Dermis microvascular lymphatic vessel endothelial cell (primary cell): ENCODE measurements at places on chromosomes 1 and 21. TPM values are rescaled to one million over a fixed set of nuclear protein-coding genes. Genes with fewer than 3 reads are reported as not detected.
A peak's percentile ranks its signal among the peaks of the same experiment; 100 is the strongest.

- DNase-seq = no peak
Measured at GRCh38 chr1:30887485-30888315, 20.9 kb downstream of the SDC3 start.

GRCh38 chr1:166166698-166167571 is at the start of gene FAM78B:
Gene FAM78B, minus strand, starts transcription at chr1:166167001. Its CDS starts 753 bp downstream, at chr1:166166248.
- DNase-seq = peak; percentile 65

- no peak for DNase-seq
Measured at GRCh38 chr21:8989721-8990325, 1531.6 kb upstream of the TPTE start.

GRCh38 chr1:5628416-5628815 is 363.8 kb downstream of the NPHP4 start:
- DNase-seq = no peak

GRCh38 chr1:12006167-12006921 is 13.0 kb upstream of the MIIP start:
- no peak for DNase-seq

DNA sequence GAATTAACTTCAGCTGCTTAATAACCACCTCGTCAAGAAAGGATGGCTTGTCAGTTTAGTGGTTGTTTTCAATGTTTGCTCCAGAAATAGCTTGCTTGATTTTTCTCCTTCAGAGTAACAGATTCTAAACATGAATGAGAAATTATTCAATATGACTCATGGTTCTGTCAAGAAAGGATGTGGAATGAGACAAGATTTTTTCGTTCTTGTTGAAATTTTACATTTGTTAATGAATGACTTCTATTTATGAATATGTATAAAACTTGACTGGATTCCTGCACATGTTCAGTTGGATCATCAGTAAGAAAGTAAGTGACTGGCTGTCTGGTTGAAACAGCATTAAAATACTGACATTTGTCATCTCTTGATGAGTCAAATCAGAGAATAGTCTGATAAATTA is 38.3 kb downstream of the IFI44 start:
- no peak for DNase-seq

DNA sequence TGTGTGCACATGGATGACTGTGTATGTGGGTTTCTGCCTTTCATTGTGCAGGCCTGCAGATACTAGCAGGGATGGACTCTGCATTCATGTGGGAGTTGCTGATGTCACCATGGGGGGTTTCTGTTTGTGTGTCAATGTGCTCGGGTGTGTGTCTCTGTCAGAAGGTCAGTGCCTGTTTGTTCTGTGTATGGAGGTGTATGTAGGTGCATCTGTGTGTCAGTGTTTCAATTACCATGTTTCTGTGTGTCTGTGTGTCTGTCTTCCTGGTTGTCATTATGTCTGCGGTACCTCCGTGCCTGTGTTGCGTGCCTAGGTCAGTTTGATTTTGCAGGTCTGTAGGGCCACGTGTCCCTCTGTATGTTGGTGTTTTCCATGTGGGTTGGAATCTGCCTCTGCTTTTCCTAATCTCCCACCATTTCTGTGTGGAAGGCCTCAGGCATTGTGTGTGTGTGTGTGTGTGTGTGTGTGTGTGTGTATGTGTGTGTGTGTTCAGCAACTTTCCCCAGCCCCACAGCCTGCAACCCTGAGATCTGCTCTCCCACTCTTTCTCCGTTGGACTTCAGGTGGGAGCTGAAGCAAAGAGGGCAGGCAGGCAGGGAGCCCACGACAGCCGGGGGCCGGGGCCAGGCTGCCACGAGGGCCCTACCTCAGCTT is 36.7 kb upstream of the WASF2 start:
- no peak for DNase-seq

DNA sequence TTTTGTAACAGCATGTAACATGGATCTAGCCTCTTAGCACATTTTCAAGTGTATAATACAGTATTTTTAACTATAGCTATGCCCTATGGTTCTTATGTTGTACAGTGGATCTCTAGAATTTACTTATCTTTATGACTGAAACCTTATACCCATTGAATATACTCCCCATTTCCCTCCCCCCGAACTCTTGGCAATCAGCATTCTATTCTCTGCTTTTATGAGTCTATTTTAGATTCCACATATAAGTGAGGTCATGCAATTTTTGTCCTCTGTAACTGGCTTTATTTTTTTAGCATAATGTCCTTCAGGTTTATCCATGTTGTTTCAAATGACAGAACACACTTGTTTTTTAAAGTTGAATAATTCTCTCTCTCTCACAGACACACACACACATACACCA is 3.1 kb upstream of the GBP6 start:
- no peak for DNase-seq

LINGO4 gene
- not detected in 2 replicates for total RNA-seq

BSND gene
- under 0.01 TPM in 1 of 2 replicates, not detected in the other for total RNA-seq

HEYL gene
- total RNA-seq = 0.13 TPM in 1 of 2 replicates, not detected in the other

CACNA1S gene
- not detected in 2 replicates for total RNA-seq

SPRR2A gene
- total RNA-seq = not detected in 2 replicates

PHGDH gene
- 0.63 and 0.64 TPM in 2 replicates for total RNA-seq
